Activated naive CD8-positive, alpha-beta T cell treated with anti-CD3 and anti-CD28 coated beads for 36 hours (primary cell): ENCODE measurements at places on chromosomes 1 and 21.

DNA sequence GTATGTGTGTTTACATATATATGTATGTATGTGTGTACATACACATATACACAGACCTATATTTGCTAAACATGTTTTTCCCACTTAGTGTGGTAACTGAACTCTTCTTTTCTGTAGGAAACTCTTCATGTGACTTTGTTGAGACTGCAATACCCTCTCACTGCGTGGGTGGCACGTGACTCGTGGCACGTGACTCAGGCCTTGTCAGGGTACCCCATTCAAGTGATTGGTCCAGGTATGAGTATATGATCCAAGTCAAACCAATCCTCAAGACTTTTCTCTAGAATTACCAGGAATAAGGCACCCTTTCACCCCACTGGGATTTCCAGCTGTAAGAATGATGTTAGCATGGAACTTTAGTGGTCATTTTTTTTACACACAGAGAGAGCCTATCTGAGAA, 149.2 kb upstream of the KCNK2 start:
- peak; percentile 4 for DNase-seq

DNA sequence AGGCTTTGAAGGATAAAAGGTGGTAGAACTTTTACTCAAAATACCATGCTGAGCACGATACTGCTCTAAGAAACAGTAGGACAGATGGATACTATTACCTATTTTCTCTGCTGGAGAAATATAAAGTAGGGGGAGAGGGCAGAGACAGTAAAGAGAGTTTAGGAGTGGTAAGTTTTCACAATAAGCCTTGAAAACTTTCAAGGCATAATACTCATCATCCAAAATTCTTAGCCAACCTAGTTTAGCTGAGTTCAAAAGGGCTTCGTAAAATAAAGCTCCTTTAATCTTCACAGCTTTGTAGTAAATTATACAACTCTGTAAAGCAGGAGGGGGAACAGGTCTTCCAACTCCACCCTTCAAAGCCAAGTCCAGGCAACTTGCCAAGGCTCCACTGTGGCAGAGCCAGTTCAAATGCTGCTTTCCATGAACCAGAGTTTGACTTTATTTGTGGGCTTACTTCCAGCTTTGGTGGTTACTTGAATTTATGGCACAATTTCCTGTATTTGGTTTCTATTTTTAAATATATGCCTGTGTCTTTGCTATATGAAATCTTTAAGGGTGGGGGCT, 15.5 kb downstream of the TEX38 start:
- DNase-seq = no peak

GRCh38 chr1:222788402-222789156, 26.3 kb upstream of the DISP1 start:
- DNase-seq = no peak

DNA sequence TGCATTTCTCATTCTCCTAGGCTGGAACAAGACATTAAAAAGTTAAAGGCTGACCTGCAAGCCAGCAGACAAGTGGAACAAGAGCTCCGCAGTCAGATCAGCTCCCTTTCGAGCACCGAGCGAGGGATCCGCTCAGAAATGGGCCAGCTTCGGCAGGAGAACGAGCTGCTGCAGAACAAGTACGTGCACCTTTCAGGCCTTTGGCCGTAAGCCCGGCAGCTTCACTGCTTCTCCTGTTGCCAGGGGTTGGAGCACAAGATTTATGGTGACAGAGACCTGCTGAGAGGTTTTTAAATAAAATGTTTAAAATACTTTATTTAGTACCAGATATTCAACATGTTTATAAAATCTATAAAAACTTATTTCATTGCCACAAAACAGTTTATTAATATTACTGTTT, 53.4 kb downstream of the MACO1 start:
- no peak for DNase-seq
